ENCODE measurements at places on chromosomes 6 and 20. TPM values are rescaled to one million over a fixed set of nuclear protein-coding genes. Genes with fewer than 3 reads are reported as not detected.

The MUC21 gene
- not detected for total RNA-seq

DNA sequence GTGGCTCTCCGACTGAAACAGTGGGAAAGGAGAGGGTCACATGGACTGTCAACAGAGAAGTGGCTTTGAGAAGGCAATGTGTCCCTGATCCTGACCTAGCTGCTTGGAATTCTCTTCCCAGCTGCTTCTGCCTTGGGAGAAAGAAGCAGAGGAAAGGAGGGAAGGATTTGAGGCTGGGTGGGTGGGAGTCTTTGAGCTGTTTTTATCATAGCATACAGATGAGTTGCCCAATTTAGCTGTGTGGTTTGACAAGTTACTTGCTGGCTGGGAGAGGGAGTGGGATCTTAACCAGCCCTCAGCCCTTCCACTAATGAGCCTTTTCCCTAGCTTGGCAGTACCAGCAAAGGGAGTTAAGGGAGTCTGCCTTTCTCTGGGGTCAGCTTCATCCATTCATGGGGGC, 51.1 kb upstream of the MYL9 start:
- no peak for DNase-seq

GRCh38 chr6:167044696-167045095, 45.5 kb downstream of the CEP43 start:
- DNase-seq, result no peak

- no peak for DNase-seq
Observed at GRCh38 chr20:39968495-39968894, 720.5 kb downstream of the MAFB start.

The BMP7 gene
- total RNA-seq, result not detected

DNA sequence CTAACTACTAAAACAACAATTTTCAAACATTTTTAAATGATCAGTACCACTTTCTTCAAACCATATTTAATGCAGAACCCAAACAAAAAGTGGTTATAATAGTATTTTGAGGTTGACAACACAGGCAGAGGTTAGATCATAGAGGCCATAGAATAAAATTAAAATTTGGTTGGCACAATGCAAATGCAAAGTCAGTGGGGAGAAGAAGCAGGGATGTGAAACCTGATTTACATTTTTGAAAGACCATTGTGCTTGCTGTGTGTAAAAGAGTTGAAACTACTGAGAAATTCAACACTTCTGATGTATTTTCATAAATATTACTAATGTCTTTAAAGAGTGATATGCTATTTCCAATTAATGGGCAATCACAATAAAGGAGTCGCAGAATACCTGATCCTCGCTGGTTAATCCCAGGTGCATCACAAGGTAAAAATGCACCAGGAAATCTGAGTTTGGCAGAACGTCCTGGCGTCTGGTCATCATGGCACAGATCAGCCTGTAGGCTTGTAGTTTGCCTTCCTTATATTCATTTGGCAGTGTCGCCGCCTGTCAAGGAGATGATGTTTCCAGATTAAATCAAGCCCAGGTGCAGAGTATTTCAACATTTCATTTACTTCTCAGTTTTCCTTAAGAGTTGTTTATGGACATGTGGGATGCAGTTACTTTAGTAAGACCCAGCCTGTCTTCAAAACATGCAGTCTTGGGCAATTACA, 141.2 kb downstream of the RALGAPA2 start:
- no peak for DNase-seq

The RIN2 gene
- 18.9 TPM for total RNA-seq

The DUSP15 gene
- 0.51 TPM for total RNA-seq

DNA sequence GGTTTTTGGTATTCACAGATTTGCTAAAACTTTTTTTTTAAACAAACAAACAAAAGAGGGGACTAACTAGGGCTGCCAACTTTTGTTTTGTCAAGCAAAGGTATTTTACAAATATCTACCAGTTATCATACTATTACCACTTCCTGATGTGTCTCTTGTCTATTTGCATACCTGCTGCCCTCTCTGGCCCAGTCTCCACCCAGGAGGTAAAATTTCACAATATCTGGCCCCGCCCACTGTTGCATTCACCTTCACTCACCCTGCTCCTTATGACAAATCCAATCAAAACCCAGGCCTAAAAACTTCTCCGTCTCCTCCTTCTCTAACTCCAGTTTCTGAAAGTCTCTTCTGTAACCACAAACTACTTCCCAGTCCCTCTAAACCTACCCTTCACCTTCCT, 82.2 kb downstream of the TRERF1 start:
- no peak for DNase-seq

DNA sequence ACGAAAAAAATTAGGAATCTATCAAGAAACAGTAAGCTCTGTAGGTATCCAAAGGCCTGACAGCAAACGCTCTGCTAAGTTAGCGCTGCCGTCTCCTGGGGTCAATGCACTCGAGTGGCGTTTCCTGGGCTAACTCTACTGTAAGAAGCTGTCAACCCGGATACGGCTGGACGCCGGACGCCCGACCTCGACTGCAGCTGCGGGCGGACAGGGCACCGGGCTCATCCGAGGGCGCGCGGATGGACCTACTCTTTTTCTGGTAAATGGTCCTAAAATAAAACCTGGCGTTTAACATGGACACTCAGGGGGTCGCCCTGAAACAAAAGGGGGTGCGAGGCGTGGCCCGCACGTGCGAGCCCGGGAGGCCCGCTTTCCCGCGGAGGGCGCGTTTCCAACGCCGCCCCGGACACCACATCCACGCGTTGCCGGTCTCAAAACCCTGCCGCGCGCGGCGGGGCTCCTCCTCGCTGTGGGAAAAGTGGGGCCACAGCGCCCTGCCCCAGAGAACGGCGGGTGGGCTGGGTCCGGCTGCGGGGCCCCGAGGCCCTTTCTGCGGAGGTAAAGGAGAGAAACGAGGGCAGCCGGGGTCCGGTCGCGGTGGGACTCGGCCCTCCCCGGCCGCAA, 537 bp downstream of the TCP1 start:
- peak; percentile 74 for DNase-seq

GRCh38 chr6:52310932-52311331, 26.4 kb upstream of the MCM3 start:
- no peak for DNase-seq

DNA sequence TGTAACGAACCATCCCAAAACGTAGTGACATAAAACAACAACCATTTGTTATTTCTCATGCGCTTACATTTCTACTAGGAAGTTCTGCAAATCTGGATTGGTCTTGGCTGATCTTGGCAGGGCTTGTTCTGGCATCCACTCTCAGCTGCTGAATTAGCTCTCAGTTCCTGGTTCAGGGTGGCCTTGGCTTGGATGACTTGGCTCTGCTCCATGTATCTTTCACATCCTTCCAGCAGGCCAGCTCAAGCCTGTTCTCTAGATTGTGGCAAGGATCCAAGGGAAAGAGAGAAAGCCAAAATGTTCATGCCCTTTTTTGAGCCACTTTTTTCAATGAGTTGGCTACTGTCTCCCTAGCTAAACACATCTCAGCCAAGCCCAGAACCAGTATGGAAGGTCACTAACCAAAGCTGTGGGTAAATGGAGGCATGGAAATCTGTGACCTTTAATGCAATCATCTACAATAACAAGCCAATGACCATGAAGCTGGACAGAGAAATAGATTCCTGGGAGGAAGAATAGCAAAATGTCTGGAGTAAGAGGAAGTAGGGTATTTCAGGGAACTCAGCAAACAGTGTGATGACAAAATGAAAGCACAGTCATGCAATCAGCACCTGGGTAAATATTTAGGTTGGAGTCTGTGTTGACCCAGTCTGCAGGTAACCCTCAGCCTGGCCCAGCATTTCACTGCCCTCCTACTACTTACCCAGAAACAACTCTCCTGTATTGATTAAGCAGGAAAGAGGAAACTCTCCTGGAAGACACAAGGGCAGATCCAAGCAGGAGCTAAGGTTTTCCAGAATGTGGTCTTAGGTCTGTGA, 32.7 kb upstream of the SNAP25 start:
- no peak for DNase-seq

- no peak for DNase-seq
Observed at GRCh38 chr20:9520086-9520485, 5.7 kb downstream of the LAMP5 start.

- DNase-seq, result no peak
Observed at GRCh38 chr6:151098166-151098565, 141.6 kb upstream of the AKAP12 start.

DNA sequence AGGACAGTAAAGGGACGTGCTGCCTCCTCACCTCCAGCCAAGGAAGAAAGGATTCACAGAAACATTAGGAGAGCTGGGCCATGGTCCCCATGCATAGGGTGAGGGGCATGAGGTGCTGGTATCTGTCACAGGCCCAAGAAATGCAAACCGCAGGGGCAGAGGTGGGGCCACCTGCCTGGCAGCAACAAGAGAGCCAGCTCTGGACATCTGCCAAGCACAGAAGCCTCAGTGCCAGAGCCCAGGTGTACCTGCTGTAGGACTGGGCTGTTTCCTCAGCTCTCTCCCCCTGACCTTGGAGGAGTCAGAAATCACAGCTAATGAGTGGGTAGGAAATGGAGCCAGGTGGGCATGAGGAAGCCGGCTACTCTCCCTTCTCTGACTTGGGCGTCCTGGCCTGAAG, 45.3 kb downstream of the SLC2A12 start:
- no peak for DNase-seq

The ATP5F1E gene
- 88.5 TPM for total RNA-seq
